Hepatic stellate cell (primary cell): ENCODE measurements at places on chromosomes 7 and 10.

- no peak for DNase-seq
These were observed 994 bp upstream of the LRGUK start for GRCh38 chr7:134126146-134126545.

DNA sequence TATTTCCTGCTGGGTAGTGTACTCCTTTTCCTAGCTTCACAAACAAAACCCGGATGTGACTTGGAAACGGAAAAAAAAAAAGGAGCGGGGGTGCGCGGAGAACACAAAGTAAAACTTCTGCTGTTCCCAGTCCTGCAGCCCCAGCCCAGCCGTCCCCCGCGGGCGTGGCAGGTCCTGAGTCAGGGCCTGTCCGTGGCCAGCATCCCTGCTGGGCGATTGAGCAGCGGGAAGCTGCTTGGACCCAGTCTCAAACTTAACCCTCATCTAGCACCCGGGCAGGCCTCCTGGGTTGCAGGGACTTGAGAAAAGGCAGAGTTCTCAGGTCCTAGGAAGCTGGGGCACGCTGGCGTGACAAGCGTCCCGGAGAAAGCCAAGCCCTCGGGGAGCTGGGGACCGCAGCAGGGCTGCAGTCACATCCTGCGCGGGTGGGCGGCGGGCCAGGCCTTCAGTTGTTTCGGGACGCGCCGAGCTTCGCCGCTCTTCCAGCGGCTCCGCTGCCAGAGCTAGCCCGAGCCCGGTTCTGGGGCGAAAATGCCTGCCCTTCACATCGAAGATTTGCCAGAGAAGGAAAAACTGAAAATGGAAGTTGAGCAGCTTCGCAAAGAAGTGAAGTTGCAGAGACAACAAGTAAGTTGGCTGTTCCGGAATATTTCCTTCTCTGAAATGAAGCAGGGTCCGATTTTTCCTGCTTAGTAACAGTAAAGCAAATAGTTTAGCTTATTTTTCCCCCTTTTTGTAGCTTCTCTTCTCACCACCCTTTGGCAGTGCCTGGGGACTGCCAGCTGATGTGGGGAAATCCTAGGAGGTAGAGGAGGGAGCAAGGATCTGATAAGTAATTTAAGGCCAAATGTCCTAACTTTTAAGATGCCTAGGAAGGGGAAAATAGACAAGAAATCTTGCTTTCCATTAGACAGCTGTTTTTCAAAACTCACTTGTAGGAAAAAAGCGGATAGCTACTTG, at the start of gene GNG11:
GNG11 (plus strand) TSS at position 129 of the 960 bp plus-strand sequence; CDS start at position 532, 403 bp downstream.
- DNase-seq, result peak; percentile 51

- DNase-seq, result no peak
These were observed 12.4 kb upstream of the SAMD8 start for GRCh38 chr10:75098902-75099673.

- peak; percentile 56 for DNase-seq
These were observed 74.0 kb downstream of the DGKI start for GRCh38 chr7:137772748-137773147.

DNA sequence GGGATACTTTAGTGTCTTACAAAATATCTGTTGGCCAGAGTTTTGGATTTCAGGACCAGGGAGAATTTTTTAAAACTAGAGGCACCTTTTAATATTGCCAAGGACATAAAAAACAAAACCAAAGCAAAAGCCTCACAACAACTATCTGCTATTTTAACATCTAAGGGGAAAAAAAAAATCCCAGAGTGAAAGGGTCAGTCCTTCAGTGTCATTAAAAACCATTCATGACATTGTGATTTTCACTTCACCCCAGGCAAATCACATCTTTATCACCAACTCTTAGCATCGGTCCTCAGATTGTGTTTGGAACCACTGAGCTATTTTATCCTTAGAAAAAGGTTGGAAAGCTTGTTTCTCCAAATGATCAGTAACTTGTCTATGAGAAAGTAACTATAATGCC, 10.7 kb downstream of the CEP41 start:
- DNase-seq, result no peak

GRCh38 chr10:78619896-78620295, 448.9 kb upstream of the ZMIZ1 start:
- no peak for DNase-seq

DNA sequence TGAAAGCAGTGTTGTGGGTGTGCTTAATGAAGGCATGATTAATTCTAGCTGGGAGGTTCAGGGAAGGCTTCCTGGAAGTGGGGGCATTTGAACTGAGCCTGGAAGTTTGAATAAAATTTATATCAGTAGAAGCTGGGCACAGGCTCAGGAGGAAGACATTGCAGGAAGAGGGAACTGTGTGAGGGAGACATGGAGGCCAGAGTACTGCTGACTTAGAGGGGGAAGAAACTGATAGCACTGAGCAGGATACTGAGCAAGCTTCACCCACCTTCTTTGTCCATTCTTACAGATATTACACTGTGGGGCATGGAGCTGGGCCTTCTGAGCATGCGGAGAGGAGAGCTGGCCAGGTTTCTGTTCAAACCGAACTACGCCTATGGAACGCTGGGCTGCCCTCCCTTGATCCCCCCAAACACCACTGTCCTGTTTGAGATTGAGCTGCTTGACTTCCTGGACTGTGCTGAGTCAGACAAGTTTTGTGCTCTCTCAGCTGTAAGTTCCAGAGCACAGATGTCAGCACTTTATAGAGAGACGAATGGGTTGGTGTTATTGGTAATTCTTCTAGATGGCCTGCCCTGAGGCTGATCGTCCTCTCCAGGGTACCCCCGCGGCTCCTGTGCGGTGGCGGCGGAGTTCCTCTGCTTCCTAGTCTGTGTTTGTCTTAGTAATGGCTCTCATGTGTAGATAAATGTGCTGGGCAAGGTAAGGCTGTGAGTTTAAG, 2.1 kb downstream of the FKBP6 start:
- DNase-seq, result peak; percentile 41

DNA sequence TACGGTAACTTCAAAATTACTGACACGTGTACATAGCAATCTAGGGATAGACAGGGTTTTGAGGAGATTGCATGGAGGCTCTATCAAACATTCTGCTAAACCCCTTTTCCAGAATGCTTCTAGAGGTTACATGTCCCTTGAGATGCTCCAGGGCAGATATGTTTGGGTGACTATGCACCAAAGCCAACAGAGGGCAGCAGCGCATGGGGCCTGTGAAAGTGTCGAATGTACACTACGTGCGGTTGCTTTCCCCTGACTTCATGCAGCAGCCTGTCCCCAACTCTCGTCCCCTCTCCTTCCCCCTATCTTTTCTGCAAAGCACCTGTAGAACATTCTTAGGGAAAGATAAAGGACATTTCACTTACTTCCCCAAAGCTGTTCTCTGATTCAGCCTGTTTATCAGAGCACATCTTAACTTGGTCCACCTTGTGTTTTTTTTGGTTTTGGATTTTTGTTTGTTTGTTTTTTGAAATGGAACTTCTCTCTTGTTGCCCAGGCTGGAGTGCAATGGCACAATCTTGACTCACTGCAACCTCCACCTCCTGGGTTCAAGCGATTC, 90.2 kb downstream of the UBE3C start:
- peak; percentile 22 for DNase-seq

- no peak for DNase-seq
These were observed 194.1 kb upstream of the SP8 start for GRCh38 chr7:20980668-20981264.

DNA sequence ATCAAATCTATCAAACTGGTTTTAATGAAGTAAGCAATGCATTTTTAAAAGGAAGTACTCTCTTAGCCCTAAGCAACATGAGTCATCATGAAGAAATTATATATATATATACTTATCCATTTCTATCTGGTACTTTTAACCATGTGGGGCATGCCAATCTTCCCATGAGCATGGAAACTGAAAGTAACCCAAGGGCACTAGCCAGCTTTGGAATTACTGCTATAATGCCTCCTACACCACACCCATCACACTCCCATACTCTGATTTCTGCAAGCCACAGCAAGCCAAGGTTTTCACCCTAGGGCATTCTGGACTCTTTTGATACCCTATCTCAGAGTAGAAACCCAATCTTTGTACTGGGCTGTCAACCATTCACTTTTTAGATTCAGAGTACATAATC, 204.6 kb downstream of the IMMP2L start:
- DNase-seq, result peak; percentile 8
